Activated CD4-positive, alpha-beta T cell treated with anti-CD3 and anti-CD28 coated beads for 24 hours (primary cell): ENCODE measurements at places on chromosomes 3 and 15.
A peak's percentile ranks its signal among the peaks of the same experiment; 100 is the strongest.

- no peak for DNase-seq
These were observed 119.9 kb downstream of the CACNA1D start for GRCh38 chr3:53614307-53614706.

DNA sequence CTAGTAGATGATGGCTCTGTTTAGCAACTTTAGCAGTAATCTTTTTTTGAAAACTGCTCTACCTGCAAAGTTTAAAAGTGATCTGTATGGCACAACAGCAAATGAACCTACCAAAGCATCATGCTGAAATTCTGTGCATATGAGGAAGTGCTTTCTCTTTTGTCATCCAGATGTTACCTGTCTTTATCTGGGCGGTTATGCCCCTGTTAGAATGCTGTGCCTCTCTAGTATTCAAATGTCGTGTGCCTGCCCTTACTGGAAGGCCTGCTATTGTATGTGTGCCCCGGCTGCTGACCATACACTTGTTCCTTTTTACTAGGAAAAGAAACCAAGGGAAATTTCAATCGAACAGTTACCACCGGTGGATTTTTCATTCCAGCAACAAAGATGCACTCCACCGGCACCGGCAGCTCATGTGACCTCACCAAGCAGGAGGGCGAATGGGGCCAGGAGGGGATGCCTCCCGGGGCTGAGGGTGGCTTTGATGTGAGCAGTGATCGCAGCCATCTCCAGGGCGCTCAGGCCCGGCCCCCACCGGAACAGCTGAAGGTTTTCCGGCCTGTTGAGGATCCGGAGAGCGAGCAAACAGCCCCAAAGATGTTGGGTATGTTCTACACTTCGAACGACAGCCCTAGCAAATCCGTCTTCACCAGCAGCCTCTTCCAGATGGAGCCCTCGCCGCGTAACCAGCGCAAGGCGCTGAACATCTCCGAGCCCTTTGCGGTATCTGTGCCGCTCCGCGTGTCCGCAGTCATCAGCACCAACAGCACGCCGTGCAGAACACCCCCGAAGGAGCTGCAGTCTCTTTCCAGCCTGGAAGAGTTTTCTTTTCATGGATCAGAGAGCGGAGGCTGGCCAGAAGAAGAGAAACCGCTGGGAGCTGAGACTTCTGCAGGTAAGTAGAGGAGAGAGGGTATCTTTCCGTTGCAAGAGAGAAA lies 61.6 kb downstream of the TMEM39A start:
- no peak for DNase-seq

DNA sequence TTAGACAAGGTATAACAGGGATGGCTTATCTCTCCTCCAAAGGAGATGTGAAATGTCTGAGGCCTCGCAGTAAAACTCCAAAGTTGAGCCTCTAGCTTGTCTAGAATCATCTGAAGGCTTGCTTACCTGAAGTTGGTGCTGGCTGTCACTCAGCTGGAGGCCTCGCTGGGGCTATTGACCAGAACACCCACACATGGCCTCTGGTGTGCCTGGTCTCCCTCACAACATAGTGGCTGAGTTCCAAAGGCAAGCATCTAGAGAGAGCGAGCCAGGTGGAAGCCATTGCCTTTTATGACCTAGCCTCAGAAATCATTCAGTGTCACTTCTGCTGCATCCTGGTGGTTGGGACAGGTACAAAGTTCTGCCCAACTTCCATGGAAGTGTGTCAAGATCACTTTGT lies 17.4 kb upstream of the RNU6-1 start:
- no peak for DNase-seq

DNA sequence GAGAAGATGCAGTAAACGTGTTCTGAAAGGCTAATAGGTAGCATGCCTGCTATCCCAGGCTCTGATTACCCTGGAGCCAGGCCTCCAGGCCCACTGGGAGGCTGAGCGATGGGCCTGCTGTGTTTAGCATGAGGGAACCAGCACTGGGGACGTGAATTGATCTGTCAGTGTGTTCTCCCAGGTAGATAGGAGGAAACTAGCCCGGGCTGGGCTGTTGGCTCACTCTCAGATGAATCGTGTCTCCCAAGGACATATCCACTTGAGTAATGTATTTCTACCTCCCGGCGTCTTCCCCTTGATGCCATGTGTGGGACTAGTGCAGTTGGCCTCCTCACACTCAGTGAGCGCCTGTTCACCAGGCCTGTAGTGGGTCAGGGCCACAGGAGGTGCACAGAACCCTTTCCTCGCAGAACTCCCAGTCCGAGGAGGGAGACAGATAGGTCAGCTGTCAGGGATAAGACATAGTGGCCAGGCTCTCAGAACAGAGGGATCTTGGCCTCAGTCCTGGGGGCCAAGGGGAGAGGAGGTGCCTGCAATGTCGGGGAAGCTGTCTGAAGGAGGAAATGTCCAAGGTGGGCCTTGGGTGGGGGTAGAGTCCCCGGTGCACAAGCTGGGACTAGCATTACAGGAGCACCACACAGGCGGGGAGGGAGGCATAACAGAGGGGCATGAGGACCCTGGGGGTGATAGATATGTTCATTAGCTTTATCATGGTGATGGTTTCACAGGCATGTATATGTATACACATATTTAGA lies 111.7 kb downstream of the DNAJB8 start:
- no peak for DNase-seq

DNA sequence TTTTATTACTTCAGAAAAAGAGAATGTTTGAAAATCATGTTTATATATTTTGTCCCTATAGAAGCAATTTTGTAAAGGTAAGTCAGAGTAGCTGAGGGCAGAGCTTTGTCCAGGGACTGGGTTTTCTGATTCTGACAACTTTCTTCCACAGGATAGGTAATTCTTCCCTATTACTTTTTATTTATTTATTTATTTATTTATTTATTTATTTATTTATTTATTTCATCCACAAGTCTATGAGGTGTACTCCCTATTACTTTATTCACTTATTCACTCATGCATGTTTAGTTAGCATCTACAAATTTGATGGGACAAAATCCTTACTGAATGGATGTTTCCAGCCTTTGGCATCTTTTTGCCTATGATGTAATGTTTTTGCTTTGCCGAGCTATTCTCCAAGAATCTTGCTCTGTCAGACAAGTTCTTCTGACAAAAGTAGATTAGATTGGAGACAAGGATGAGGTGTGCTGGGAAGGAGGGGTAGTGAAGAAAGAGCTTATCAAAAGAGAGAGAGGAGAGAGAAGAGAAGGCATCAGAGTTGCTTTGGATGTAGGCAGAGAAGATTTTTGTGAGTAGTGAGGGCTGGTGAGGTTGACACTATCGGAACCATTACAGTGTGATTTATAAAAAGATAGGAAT lies 119.4 kb downstream of the SPATA16 start:
- DNase-seq = no peak

- no peak for DNase-seq
These were observed 48.4 kb downstream of the IDH2 start for GRCh38 chr15:90053685-90054466.

DNA sequence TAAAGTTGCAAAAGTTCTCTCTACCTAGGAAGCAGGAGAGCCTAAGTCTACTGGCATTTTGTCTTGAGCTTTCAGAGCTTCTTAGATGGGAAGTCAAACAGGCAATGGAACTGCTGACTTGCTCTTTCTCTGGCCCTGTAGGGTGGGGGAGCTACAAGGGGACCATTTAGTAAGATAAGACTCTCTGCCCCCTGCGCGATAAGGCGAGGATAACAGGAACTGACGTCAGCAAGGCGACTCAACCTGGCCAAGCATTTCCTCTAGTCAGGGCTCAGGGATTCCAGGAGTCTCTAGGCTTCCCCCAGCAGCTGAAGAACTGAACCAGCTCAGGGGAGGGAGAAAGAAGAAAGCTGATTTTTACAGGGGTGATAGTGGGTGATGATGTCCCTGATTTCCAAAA lies 5.8 kb downstream of the RARB start:
- DNase-seq = no peak

DNA sequence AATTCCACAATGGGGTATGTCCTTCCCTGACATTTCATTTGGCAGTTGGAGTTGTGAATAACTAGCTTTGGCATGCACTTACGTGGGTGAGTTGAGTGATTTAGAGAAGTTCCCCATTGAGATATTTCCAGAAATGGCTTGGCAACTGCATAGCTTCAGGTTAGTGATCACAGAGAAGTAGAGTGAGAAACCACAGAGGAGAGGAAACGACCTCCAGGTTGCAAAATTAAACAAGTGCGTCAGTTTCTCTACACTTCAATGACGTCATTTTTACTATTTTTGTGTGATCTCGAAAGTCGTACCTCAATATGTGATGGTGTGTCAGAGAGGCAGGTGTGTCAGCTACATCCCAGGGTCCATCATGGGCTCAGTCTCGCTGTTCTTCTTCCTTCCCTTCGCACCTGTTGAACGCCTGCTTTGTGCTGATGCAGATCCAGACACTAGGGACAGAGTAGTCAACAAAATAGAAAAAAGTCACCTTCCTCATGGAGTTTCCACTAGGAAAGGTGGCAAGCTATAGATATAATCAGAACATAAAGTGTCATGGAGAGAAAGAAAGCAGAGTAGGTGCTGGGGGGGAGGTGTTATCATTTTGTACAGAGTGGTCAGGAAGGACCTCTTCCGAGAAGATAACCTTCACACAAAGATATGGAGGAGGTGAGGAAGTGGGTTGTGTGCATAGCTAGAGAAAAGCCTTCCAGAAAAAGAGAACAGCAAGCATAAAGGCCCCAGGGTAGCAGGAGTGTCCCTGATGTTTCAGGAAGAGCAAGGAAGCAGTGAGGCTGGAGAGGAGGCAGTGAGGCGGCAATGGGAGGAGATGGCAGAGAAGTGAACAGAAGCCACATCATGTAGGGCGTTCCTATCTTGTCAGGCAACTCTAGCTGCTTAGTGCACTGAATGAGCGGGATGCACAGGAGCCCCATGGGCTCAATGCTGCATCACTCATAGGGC lies 75.6 kb downstream of the MCTP2 start:
- no peak for DNase-seq

- no peak for DNase-seq
These were observed 19.1 kb downstream of the KBTBD8 start for GRCh38 chr3:67017211-67017610.

DNA sequence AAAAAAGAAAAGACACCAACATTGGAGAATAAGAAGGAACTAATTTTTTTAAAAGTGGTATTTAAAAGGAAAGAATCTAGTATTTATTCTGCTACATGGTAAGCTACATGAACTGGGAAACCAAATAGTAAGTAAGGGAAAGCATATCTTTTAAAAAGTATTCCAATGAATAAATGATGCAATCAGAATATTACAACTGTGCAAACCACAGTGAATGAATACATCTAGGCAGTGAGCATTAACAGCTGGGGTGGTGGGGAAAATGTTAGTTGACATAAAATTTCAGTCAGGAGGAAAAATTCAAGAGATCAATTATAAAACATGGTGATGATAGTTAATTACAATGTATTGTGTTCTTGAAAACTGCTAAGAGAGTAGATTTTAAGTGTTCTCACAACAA lies 16.9 kb downstream of the ICE2 start:
- DNase-seq = no peak

DNA sequence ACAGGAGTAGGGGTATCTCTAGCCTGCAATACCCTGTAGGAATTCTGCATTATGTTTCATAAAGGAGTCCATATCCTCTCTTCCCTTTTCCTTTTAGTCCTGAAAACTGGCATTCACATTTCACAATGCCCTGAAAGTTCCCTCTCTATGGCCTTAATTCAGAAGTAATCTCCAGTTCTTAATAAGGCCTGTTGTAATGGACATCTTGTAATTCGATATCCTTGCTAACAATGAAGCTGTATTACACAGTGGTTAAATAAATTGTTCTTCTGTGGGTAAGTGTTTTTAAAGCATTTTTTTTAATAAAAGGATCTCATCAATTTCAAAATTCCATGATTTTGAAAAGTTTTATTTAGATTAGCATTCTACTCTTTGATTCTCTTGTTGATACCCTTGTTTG lies 34.3 kb upstream of the NEO1 start:
- no peak for DNase-seq

- no peak for DNase-seq
These were observed at the start of gene LRRC31 for GRCh38 chr3:169869484-169870220. Gene LRRC31 (minus strand): TSS chr3:169869935. CDS start chr3:169869807, 128 bp downstream.

DNA sequence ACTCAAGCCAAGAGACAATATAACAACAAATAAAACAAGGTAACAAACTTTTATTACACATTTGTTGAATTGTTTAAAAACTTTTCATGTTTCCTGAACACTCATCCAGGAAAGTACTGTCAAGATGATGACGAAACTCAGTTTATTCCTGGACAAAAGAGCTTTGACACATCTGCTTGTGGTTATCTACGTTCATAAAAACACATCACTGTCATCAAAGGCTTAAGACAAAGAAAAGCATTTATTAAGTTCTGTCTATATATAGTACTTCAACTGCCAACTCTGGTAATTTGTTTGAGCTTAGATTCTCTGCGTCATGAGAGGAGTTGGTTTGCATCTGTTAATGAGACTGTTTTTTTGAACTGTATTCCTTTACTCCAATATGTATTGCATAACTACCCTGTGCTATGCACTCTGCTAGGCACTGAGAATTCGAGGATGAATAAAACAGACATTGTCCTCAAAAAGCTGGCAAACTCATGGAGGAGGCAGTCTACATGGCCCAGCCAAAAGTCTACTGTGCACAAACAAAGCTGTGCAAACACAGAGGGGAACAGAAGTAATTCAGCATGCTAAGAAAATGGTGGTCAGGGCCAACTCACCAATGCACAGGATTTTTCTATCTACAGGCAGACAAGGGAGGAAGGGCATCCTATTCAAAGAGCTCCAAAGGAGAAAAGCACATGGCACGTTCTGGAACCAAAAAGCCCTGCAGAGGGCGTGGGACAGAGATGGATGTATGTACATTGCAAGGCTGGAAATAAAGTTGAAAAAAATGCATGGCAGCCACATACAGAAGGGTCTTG lies 21.5 kb downstream of the PLD1 start:
- no peak for DNase-seq

DNA sequence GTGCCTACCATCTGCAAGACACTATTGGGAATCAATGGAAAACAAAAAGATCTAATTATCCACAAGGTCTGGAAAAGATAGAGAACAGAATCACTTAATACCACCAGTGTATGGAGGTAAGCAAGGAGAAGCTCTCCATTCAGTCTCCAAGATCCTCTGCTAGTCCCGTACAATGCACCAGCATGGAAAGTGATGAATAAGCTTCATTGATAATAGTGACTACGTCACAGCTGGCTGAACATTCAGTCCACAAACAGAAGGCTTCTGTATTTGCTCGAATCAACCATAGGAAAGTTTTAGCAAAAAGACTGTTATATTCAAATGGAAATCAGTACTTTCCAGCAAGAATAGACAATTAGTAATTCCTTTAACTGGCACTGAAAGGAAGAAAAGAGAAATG lies 42.9 kb downstream of the IGSF11 start:
- DNase-seq = no peak

GRCh38 chr3:108124337-108125152 lies 33.7 kb upstream of the CD47 start:
- DNase-seq = peak; percentile 56
